NT2/D1 (cell line): ENCODE measurements at places on chromosomes 13 and 19.

GRCh38 chr19:17902701-17903100 is 30.1 kb upstream of the CCDC124 start:
- no peak for DNase-seq

DNA sequence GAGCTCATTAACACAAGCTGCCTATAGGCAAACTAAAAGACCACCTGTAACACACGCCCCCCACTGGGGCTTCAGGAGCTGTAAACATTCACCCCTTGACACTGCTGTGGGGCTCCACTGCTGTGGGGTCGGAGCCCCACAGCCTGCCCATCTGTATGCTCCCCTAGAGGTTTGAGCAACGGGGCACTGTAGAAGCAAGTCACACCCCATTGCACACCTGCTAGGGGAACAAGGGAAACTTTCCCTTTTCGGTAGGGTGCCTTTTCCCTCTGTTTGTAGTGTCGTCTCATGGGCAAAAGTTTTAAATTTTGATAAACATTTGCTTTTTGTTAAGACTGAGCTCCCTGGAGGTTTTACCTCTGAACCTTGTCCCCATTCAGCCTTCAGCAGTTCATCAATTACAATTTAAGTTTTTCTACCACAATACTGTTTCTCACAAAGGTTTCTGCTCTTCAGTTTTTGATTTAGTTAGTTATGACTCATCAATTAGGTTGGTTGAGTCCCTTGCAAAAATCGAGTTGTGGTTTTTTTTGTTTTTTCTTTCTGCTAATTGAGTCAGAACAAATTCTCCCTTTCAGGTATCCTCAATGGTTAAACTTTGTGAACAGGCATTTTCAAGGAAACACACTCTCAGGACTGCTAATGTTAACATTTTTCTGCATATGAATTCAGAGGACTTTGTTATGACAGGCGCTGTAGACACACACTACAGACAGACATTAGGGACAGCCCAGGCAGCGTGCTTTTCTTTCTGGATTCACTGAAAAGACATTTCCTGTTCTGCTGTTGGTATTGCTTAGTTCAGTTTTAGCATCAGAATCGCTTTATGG is 35.1 kb downstream of the ZNF433 start:
- no peak for DNase-seq

DNA sequence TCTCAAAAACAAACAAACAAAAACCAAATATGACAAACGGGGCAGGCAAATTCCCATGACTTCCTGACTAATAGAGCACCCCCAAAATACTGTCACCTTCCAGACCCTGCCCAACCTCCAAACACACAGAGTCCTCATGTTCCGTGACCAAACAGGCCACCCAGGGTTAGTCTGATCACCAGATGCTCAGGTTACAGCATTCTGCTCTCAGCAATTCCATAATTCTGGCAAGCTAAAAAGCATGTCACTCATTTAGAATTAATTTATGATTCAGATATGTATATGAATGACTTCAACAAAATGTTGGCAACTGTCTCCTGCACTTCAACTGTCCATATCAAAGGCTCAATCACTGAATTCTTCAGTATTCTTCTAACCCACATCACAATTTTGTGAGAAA is 52.4 kb downstream of the ZIC5 start:
- no peak for DNase-seq

GRCh38 chr19:54206030-54206830 is 5.6 kb downstream of the RPS9 start:
- no peak for DNase-seq

GRCh38 chr13:98526182-98526512 is 50.8 kb downstream of the STK24 start:
- no peak for DNase-seq
